Nephron progenitor cell (in vitro differentiated cells): ENCODE measurements at places on chromosomes 5 and 9.

- no peak for DNase-seq
Measured at GRCh38 chr5:78009937-78010527, 233.9 kb upstream of the TBCA start.

- DNase-seq = no peak
Measured at GRCh38 chr9:72254901-72255545, 105.8 kb downstream of the GDA start.

- DNase-seq = peak; percentile 15
Measured at GRCh38 chr5:173829826-173830225, 58.3 kb upstream of the CPEB4 start.

DNA sequence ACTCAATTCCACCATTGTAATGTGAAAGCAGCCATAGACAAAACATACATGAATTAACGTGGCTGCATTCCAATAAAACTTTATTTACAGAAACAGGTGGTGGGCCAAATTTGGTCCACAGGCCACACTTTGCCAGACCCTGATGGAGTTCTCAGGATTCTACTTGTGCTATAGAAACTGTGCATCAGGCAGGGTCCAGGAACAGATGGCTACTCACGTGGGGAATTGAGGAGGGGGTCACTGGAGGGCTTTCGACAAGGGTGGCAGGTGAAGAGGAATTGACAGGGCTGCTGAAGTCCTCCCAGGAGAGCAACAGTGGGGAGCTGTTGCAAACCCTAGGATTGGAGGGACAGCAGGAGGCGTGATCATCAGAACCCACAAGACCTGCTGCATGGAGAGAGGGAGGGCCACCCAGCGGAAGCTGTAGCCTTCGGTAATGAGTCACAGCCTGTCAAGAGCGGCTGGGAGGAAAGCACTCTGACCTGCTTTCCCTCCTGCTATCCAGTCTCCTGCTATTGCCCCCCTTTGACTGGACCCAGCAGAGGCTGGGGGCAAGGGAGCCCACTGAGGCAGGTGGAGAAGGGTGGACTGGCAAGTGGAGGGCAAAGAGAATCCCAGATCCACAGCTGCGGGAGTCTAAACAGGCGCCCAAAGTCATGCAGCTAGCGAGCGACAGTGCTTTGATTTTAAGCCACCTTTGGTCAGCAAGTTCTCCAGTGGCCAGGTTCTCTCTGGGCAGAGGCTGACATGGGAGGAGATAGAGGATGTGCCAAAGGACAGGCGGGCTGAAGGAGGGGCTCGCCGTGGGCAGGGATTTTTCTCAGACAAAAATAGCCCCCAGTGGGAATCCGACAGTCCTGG, 138.3 kb upstream of the SMIM23 start:
- peak; percentile 42 for DNase-seq

- DNase-seq = peak; percentile 27
Measured at GRCh38 chr5:133754575-133755169, 142.3 kb upstream of the FSTL4 start.

GRCh38 chr9:117135501-117136098, 279.3 kb downstream of the ASTN2 start:
- no peak for DNase-seq

DNA sequence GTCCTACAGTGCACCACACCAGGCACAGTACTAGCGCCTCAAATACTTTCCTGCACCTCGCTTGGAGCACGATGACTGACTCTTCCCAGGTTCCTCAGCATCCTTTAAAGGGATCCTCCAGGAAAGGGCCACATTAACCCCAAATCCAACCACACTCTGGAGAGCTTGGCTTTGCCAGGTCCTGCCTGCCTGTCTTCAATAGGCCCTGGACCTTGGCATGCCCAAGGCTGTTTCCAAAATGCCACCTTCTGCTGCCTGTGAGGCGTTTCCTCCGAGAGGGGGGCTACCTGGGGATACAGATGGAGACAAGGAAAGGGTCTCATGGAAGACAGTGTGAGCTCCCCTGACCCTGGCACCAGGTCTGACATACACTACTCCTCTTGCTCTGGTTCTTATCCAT, 169.9 kb downstream of the DAB2IP start:
- DNase-seq = no peak

DNA sequence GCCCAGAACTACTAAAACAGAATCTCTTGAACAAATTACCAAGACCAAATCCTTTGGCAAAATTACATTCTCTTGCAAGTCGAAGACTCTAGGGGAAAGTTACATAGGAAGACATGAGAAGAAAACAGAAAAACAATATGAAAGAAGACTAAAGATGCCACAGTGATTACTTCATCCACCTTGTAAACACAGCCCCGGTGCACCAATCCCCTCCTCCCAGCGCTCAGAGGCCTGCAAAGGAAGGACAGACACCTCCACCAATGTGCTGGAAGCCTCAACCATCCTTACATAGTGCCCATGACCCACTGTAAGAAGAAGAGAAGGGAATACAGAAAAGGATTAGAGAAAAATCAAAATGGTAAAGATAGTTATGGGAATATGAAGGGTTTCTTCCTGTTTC, 218.5 kb downstream of the SPOCK1 start:
- no peak for DNase-seq

DNA sequence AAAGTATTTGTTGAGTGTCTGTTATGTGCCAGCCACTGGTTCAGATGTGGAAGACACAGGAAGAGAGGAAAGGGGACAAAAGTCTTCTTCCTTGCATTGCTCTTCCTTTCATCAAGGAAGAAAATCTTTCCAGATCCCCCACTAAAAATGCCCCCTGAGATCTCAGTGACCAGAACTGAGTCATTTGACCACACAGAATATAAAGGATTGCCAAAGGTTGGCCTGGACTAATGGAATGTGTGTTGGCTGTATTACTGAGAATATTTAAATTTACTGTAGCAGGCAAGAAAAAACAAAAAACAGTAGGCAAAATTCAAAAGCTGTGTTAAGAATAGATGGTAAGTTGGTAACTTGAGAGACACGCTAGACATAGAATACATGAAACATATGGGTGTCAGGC, 10.0 kb upstream of the SEPTIN8 start:
- DNase-seq = no peak

DNA sequence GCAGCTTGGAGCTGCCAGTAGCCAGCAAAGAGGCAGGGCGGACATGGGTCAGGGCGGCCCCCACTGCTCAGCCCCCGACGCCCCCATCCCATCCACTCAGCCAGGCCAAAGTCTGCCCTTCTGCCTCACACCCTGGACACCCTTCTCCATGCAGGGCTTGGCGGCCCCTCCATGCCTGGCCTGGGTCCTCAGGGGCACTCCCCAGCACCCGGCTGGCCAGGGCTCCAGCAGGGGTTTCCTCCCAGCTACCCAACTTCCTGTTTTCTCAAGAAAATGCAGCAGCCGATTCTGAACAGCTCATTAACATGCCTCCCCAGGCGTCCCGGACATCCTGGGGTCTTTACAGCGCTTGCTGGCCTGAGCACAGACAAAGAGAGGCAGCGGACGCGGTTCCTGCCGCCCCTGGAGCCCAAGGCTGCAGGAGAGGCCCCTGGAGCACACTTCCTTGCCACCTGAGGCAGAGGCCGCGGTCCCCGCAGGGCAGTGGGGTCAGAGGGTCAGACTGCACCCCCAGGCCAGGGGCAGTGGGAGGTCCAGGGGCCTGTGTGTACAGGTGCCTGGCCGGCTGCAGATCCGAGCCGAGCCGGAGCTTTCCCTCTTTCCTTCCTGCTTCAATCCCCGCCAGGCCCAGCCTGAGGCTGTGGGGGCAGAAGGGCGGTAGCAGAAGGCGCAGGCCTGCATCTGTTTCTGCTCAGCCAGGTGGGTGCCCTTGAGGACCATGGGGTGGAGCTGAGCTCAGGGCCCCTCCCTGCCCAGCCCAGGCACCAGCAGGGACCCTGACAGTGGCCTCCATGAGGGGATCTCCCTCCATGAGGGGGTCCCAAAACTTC, 18.7 kb upstream of the NRARP start:
- DNase-seq = peak; percentile 38

GRCh38 chr9:27429436-27429835, 94.7 kb upstream of the IFNK start:
- DNase-seq = no peak

GRCh38 chr5:28313321-28313951, 1275.0 kb upstream of the CDH9 start:
- DNase-seq = no peak

DNA sequence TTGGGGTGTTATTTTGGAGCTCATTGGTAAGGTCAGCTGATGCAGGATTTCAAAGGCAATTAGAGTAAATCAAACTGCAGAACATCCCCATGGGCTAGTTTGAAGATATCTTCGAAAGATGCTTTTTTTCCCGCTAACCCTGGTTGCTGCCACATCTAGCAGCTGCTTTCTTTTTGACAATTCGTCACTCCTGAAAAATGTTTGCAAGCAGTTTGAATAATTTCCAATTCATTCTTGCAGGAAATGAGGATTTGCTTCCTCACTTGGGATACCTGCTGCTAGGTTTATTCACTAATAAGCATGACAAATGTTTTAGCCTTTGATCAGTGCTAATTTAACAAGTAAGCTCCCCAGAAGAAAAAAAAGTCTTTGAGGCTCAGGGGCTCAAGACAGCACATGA, 649.6 kb upstream of the RORB start:
- no peak for DNase-seq

- DNase-seq = no peak
Measured at GRCh38 chr5:133701871-133702270, 89.5 kb upstream of the FSTL4 start.

- no peak for DNase-seq
Measured at GRCh38 chr5:150172145-150172544, 5.6 kb downstream of the CDX1 start.

DNA sequence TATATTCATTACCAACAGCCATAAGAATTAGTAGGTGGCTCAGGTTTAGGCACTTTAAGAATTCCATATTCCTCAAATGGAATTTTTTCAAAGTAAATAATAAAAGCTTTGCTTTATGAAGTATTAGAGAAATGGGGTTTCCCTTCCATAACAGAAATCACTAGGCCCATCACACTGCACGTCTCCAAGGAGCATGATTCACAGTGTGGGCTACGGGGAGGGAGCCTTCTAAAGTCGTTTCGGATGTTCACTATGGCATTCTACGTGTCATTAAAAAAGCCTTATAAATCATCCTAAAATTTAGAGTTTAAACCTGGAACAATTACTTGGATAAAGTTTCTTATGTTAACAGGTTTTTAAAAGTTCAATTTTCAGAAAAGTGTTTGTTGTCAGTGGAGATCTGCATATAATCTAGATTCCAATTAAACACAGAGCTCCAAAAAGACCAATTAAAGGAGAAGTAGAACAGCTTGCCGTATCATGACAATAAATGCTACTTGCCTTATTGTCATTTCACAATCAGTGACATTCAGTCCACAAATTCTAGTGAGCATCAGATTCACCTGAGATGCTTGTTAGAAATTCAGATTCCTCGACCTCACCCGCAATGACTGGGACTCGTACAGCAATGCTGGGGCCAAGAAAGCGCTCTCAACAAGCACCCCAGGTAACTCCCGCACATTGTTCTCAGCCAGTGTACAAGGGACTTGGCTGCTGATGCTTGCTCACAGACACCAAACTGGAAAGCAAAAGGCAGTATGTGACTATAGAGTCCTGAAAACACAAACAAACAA, 115.7 kb downstream of the NFIB start:
- DNase-seq = no peak

- DNase-seq = no peak
Measured at GRCh38 chr5:61669531-61669930, 337.5 kb downstream of the ZSWIM6 start.

DNA sequence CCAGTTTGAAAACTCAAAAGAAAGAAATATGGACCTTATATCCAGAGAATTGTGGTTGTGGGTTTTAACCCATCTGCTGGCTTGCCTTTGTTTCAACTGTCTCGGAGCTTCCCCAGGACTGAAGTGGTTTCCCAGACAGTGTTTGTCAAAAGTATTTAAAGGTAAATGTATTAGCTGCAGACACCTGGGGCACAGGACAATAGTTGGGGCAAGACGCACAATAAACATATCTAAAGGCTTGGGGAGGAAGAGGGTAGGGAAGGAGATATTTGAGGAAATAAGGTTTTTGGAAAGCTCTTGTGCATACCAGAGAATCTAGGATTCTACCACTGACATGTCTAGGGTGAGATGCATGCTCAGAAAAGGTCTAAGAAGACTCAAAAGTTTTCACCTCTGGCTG, 99.0 kb downstream of the ADAMTS2 start:
- DNase-seq = no peak

- DNase-seq = no peak
Measured at GRCh38 chr5:111680737-111681413, 76.1 kb downstream of the NREP start.

DNA sequence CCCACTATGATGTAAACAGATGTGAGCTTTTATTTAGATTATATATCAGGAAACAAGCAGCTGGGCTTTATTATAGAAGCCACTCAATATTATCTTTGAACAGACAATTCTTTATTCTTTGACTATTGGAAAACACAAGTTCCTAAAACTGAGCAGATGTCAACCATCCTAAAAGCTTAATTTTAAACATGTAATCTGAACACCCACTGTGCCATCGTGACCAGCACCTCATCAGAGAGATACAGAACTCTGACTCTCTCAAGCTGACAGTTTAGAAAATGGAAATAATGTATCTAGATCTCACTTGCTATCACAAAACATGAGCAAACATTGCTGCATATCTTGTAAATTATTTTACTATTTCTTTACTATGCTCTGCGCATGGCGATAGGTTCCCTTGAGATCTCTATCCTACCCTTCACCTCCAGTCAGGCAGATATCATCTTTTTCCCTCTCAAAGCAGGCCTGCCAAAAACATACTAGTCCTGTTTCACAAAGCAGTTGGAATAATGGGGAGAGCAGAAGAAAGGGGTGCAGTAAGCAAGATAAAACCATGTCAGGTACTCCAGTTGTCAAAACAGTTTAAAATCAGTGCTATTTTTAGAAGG, 151.0 kb downstream of the KIAA0825 start:
- DNase-seq = no peak

- no peak for DNase-seq
Measured at GRCh38 chr5:1325870-1326531, 18.9 kb downstream of the CLPTM1L start.

- no peak for DNase-seq
Measured at GRCh38 chr9:94693485-94694204, 32.9 kb upstream of the AOPEP start.
